ENCODE measurements at places on chromosomes 11 and 22.
A peak's percentile ranks its signal among the peaks of the same experiment; 100 is the strongest.

GRCh38 chr11:36405585-36406367, 104.3 kb downstream of the TRAF6 start:
- no peak for DNase-seq

GRCh38 chr22:23608583-23608982, 23.5 kb downstream of the DRICH1 start:
- no peak for DNase-seq

GRCh38 chr22:37033605-37034430, 14.3 kb downstream of the MPST start:
- DNase-seq = no peak

DNA sequence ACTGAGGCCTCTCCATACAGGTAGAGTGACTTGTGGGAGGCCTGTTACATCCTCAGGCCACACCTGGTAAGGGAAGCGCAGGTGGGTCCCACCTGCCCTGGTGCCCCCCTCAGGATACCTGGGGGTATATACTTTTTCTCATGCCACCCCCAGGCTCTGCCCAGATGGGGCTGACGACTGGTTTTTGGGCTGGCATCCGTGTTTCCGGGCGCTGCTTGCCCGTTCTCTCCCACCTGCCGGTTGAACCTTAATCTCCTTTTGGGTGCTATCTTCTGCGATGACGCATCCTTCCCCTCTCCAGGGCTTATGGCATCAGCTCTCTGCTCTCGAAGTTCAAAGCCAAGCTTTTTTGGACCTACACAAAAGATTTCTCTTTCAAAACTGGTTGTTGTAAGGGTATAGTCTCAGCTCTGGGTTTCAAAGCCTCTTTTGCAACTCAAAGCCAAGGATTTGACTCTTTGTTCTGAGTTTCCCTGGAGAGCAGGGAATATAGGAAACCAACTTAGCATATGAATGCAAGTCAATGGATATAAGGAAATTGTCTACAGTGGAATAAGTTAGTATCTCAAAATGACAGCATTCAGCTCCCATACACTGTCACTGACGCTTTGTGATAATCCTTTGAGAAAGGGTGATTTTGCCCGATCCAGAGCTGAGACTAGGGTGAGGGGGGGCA, 8.6 kb upstream of the LRRC10B start:
- no peak for DNase-seq

DNA sequence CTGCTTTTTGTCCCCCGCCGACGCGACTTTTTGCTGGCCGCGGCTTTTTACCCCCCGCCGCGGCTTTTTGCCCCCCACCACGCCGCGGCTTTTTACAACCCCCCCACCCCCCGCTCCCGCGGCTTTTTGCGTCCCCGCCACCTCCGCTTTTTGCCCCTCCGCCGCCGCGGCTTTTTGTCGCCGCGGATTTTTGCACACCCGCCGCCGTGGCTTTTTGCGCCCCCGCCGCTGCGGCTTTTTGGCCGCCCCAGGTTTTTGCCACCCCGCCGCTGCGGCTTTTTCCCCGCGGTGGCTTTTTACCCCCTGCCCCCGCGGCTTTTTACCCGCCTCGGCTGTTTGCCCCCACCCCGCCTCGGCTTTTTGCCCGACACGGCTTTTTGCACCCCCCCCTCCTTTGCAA, 205.5 kb downstream of the CCT8L2 start:
- DNase-seq = no peak

GRCh38 chr22:36022162-36022561, 6.5 kb downstream of the RBFOX2 start:
- DNase-seq = no peak

DNA sequence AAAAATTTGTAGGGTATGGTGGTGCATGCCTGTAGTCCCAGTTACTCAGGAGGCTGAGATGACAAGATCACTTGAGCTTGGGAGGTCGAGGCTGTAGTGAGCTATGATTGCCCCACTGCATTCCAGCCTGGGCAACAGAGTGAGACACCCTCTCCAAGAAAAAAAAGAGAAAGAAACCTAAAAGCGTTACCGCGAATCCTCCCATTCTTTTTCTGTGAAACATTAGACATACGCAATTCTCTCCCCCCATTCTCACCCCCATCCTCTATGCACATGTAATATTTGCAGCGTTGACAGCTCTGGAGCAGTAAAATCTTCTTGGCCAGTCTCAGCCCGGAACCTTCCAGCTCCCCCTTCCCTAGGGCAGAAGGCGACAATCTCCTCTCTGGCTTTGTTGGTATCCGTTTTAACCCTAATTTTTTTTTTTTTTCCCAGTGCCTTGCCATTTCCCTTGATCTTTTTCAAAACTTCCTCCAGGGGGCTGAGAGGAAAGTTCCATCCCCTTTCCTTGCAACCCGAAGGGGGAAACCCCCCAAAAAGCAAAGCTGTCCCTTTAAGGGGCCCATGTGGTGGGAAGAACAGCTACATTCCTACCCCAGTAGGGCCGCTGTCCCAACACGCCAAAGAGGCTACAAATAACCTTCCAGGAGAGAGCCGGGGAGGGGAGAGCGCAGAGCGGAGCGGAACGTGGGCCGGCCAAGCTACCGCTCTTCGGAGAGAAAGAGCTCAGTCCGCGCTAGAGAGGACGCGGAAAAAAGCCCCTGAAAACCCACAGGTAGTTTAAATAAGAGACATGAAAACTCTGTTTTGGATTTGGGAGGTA, 1.9 kb downstream of the LRP4 start:
- peak; percentile 44 for DNase-seq

GRCh38 chr11:57288771-57289579, 35.8 kb downstream of the TNKS1BP1 start:
- DNase-seq = no peak

DNA sequence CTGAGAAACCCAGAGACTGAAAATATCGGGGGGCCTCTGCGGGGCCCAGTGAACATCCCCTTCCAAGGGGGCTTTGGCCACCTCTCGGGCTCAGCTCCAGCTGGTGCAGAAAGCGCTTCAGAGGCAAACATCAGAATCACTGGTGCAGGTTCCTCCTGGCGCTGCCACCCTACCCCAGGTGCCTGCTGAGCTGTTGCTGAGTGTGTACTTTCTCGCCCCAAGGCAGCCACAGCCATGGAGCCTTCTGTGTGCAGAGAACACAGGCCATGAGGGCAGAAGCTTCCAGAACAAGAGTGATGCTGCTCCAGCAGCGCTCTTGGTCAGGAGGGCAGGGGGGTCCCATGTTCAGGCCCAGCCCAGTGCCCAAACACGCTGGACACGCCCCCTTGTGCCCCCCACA, 6.3 kb downstream of the DRD4 start:
- DNase-seq = no peak

- DNase-seq = no peak
Observed at GRCh38 chr11:58625826-58626460, 3.5 kb downstream of the CNTF start.

DNA sequence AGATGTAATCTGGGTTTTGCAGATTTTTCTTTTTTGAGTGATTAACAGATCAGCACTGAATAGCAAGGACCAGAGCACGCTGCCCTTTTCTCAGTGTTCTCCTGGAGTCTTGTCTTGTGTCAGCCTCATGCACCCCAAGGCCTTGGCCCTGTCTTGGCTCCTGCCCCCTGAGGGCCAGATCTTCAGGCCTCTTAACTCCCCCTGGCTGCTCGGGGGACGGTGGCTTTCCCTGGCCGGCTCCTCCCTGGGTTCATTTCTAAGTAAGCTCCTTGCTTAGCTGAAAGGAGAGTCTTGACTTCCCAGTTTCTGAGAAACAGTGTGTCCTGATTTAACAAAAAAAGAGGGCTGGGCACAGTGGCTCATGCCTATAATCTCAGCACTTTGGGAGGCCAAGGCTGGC, 1139.3 kb downstream of the BRD1 start:
- DNase-seq = no peak

- DNase-seq = no peak
Observed at GRCh38 chr11:110432713-110433392, 3.1 kb downstream of the FDX1 start.

GRCh38 chr11:16769386-16769785, 30.9 kb downstream of the C11orf58 start:
- no peak for DNase-seq

- DNase-seq = no peak
Observed at GRCh38 chr11:1081601-1082311, 7.1 kb downstream of the MUC2 start.

DNA sequence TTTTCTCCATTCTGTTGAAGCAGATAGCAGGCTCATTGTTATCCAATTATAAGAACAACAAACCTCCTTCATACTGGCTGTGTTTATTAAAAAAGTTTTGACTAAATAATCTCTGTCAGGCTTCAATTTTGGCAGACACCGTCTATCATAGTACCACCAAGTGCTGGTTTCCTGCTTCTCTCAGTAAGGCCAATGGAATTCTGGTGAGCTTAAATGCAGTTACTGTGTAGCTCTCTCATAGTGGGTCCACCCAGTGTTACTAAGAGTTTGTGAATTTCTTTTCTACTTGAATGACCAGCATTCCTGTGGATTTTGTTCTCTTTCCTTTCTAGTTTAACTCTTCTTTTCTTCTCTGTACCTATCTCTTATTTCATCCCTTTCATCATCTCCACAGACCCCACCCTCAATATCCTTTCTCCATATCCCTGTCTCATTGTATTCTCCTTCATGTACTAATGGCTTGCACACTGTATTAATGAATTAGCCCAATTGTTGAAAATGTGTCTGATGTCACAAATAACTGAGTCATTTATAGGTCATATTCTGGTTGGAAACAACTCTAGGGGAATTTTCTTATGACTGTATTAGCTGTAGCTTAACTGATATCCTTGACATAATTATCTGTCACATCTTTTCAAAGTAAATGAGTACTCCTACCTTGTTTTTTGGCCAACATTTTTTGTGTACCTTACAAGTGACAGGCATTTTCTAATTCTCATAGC, 372.1 kb downstream of the FAT3 start:
- DNase-seq = no peak

GRCh38 chr11:105132716-105133511, 6.7 kb downstream of the CARD18 start:
- DNase-seq = no peak

- DNase-seq = no peak
Observed at GRCh38 chr11:126772267-126772666, 228.3 kb downstream of the KIRREL3 start.

GRCh38 chr11:57978686-57979531, 44.8 kb upstream of the OR9Q1 start:
- no peak for DNase-seq

- peak; percentile 71 for DNase-seq
Observed at GRCh38 chr11:86218125-86219084, 26.1 kb upstream of the EED start.

GRCh38 chr11:72856065-72856464, 41.9 kb downstream of the ATG16L2 start:
- DNase-seq = no peak

GRCh38 chr11:75482931-75483469, 42.7 kb downstream of the GDPD5 start:
- DNase-seq = no peak

DNA sequence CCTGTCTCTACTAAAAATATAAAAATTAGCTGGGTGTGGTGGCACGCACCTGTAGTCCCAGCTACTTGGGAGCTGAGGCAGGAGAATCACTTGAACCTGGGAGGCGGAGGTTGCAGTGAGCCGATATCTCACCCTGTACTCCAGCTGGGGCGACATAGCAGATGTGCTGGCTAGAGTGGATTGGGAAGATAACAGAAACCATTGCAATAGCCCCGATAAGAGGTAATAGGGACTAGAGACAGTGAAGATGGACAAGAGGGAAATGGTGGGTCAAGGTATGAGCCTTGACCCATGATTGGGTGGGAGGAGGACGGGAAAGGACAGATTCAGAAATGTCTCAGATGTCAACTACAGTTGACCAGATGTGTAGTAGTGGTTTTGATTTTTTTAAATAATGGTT, 6.1 kb downstream of the SWAP70 start:
- no peak for DNase-seq

DNA sequence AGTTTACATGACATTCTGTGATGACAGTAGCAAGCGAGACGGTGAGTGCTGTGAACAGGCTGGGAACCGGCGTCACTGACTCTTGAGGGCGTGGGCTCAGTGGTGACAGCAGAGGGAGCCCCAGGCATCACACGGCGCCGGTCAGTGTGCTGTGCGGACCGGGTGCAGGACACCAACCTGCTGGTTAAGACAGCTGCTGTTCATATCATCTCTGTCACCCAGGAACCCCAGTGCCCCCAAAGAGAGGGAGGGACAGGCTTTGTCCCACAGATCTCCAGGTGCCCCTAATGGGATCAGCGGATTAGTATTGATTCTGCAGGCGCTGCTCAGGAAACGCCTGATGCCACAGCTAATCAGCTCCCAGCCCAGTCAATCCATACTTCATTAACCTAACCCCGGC, 18.4 kb downstream of the B3GAT1 start:
- DNase-seq = no peak

DNA sequence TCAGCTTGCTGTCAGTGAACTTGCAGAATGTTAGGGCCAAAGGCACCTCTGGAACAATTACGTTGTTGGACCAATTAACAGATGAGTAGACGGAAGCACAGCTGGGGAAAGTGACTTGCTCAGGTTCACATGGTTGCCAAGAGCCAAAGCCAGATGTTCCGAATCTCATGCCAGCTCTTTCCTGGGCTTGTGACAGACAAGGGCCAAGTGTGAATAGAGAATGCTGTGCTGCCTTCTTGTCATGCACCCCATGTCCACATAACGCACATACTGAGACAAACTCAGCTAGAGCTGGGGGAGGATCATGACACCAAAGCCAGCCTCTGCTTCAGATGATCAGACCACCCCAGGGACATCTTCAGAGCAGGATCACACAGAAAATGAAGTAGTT, 616.3 kb downstream of the INSC start:
- DNase-seq = no peak

GRCh38 chr11:8905528-8906165, 5.3 kb upstream of the AKIP1 start:
- no peak for DNase-seq

GRCh38 chr22:47574556-47574955, 812.1 kb downstream of the TBC1D22A start:
- DNase-seq = no peak

- no peak for DNase-seq
Observed at GRCh38 chr11:110085255-110085838, 7.8 kb upstream of the ZC3H12C start.

GRCh38 chr22:49068861-49069500, 758.7 kb downstream of the BRD1 start:
- no peak for DNase-seq

DNA sequence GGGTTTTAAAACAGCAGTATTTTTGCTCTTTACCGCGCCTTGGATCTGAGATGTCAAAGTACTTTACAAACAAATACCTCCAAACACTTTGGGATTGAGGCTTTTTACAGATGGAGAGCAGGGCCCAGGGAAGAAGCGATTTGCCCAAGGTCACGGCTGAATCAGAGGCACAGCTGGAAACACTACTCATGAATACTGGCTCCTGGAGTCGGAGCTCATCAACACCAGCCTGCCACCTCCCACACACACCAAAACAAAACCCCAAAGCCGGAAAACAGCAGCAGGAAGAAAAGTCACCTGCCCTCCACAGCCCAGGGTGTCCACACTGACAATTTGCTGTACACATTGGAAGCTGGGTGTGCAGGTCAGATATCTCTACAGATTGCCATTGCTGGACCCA, 339.4 kb downstream of the CADM1 start:
- no peak for DNase-seq

GRCh38 chr11:102239911-102240310, 77.4 kb upstream of the BIRC3 start:
- DNase-seq = no peak

All from germinal center (tissue), 1 donor.